Ovary (tissue), 10 donors: ENCODE measurements at places on chromosomes 3 and 15. TPM values are rescaled to one million over a fixed set of nuclear protein-coding genes. Genes with fewer than 3 reads are reported as not detected.

DNA sequence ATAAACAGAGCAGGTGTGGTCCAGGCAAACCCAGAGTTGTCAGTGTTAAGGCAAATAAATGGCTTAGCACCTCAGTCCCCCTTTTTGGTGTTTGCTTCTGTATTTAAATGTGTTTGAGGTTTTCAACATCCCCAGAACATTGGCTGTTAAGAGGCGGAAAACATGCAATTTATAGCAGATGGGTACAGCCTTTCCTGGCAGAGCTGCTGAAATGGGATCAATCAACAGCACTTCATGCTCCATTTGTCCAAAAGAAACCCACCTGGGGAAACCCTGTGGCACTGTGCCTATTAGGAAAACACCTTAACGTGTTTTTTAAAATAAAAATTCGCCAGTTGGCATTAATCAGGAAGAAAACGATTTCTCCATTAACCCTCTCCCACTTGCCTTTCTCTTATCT is 135.4 kb downstream of the MCTP2 start:
- no peaks in the 10 kb centered on the region for H3K27me3 ChIP-seq
- no peaks in the 10 kb centered on the region for H3K4me1 ChIP-seq
- H3K36me3 ChIP-seq, result no peaks in the 10 kb centered on the region
- no peak overlapping the region for H3K27ac ChIP-seq

DISP2 gene
- total RNA-seq, result 1.9 TPM

RNF168 gene
- total RNA-seq, result 27.2 TPM

POC1A gene
- 0.72 TPM for total RNA-seq

INKA1 gene
- 1.8 TPM for total RNA-seq

DNA sequence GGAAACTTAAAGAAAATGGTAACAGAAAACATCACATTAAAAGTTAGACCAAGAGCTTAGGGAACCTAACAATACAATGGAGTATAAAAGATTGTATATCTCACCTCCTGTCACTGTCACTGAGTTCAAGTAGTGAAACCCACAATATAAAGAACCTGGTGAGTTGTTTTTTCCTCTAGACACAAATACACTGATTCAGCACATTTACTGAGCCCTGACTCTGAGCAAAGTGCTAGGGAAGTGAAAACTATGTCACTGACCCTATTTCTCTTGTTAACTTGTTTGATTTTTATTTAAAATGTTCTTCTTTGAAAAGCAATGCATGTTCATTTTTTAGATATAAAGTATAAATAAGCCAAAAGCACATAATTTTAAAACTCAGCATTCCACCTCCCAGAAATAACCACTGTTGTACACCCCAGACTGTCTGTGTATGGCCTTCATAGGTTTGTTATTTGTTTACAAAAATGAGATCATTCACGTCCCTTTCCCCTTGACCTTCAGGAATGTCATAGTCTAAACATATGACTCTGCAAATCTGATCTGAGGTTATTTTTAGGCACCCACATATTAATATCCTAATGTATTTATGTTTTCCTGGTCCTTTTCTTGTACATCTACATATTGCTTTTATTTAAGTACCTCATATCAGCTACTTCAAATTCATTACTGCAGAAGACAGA is 69.2 kb upstream of the CSTA start:
- no peaks in the 10 kb centered on the region for H3K4me1 ChIP-seq
- H3K4me3 ChIP-seq, result no peak overlapping the region
- no peaks in the 10 kb centered on the region for H3K27me3 ChIP-seq
- no peaks in the 10 kb centered on the region for H3K36me3 ChIP-seq
- no peak overlapping the region for H3K27ac ChIP-seq
- no peak for DNase-seq

SH3GL3 gene
- not detected for total RNA-seq

DNA sequence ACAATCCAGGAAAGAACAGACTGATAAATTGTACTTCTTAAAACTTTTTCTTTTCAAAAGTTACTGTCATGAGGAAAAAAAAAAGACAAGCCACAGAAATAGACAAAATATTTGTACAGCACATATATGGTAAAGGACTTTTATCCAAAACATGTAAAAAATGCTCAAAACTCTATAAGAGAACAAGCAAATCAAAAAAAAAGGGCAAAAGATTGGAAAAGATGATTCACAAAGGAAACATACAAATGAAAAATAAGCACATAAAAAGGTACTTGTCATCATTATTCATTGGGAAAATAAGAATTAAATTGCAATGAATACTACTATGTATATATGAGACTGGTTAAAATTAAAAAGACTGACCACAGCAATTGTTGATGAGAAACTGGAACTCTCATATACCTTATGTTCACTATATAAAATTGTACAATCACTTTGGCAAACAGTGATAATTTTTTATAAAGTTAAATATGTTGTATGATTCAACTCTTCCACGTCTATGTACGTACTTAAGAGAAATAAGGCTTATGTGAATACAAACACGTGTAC is 39.7 kb downstream of the DIPK2A start:
- DNase-seq, result no peak
- H3K27me3 ChIP-seq, result no peaks in the 10 kb centered on the region
- no peaks in the 10 kb centered on the region for H3K4me1 ChIP-seq

DNA sequence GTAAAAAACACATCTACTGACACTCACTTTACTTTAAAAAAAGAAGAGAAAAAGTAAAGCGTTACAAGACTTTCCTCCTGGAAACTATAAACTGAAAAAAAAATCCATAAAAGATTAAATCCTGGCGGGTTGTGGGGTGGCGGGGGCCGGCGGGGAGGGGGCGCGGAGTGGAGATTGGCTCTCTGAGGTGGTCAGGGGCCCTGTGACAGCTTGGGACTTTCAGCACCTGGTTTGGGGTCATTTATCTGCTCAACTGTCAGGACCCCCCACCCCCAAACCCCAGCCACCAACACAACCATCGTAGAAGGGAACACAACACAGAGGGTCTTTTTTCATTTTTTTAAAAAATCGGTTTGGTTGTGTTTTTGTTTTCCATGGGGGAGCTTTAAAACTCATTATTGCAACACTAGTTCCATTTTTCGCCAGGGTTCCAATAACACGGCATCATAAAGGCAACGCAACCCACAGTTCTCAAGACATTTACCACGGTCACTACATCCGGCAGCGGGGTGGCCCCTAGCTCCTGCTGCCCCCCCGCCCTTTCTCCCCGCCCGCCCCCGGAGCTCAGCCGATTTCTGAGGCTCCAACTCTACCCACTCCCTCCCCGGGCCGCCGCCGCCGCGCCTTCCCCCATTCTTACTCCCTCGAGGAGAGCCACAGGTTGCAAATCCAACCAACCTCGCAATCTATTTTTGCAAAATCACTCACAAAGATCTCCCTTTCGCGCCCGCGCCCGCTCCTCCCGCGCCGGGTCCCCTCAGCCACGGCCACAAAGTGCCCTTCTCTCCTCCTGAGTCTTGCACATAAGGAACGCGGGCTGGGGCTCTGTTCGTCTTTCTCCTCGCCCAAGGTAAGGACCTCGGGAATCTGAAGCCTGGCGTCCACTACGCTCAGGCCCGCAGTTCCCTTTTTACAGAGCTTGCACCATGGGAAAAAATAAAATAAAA is 1.8 kb downstream of the BCL6 start:
- no peaks in the 10 kb centered on the region for H3K36me3 ChIP-seq
- peak overlapping the region; percentile 88 for H3K4me3 ChIP-seq
- H3K4me1 ChIP-seq, result no peaks in the 10 kb centered on the region
- peak overlapping the region; percentile 100 for H3K27ac ChIP-seq
- no peaks in the 10 kb centered on the region for H3K27me3 ChIP-seq
- peak; percentile 80 for DNase-seq

PRRT3 gene
- 1.9 TPM for total RNA-seq

DNA sequence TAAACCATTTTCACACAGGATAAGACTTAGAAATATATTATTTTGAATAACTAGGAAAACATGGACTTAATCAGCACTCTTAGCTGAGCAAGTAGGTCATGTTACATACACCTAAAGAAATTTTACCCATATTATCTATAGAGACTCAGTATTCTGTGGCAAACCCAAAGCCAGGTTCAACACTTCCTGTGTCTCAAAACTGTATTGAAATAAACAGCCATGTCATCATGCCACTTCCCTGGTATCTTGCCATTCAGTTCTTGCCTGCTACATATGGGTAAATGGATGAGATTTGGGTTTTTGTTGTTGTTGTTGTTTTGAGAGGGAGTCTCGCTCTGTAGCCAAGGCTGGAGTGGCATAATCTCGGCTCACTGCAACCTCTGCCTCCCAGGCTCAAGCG is 141.5 kb upstream of the PLXND1 start:
- H3K4me3 ChIP-seq, result no peak overlapping the region
- no peaks in the 10 kb centered on the region for H3K27me3 ChIP-seq
- no peak overlapping the region for H3K27ac ChIP-seq

GRCh38 chr15:90337256-90337655 is 14.8 kb upstream of the ZNF774 start:
- DNase-seq, result no peak
- H3K27ac ChIP-seq, result no peak overlapping the region
- no peaks in the 10 kb centered on the region for H3K36me3 ChIP-seq
- no peaks in the 10 kb centered on the region for H3K4me1 ChIP-seq
- H3K27me3 ChIP-seq, result no peaks in the 10 kb centered on the region

- no peaks in the 10 kb centered on the region for H3K36me3 ChIP-seq
- H3K4me3 ChIP-seq, result no peak overlapping the region
- H3K27me3 ChIP-seq, result no peaks in the 10 kb centered on the region
- no peaks in the 10 kb centered on the region for H3K4me1 ChIP-seq
- no peak for DNase-seq
Observed at GRCh38 chr15:28179270-28179669, 80.2 kb upstream of the OCA2 start.

ALDH1L1 gene
- 32.4 TPM for total RNA-seq

TOPBP1 gene
- total RNA-seq, result 20.5 TPM

RASGRP1 gene
- total RNA-seq, result 0.72 TPM

THBS1 gene
- total RNA-seq, result 154 TPM

SLC6A20 gene
- 0.37 TPM for total RNA-seq

DNA sequence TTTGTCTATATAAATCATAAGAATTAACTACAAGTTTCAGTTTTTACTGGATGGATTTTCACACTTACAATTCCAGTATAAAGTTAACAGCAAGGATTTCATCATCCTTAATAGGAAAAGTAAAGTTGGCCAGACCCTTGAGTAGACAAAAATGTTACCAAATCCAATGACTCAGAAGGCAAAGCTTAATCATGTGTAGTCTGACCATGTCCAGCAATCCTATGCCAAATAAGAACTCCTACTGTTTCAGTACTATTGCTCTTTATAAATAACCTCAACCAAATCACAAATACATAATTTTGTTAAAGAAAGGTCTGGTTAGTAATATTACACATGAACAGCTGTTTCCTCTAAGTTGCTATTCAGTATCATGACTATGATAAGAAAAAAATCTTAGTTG is 35.0 kb downstream of the PLOD2 start:
- H3K36me3 ChIP-seq, result no peaks in the 10 kb centered on the region
- H3K27me3 ChIP-seq, result no peaks in the 10 kb centered on the region
- DNase-seq, result no peak
- no peak overlapping the region for H3K27ac ChIP-seq
- no peak overlapping the region for H3K4me3 ChIP-seq

DNA sequence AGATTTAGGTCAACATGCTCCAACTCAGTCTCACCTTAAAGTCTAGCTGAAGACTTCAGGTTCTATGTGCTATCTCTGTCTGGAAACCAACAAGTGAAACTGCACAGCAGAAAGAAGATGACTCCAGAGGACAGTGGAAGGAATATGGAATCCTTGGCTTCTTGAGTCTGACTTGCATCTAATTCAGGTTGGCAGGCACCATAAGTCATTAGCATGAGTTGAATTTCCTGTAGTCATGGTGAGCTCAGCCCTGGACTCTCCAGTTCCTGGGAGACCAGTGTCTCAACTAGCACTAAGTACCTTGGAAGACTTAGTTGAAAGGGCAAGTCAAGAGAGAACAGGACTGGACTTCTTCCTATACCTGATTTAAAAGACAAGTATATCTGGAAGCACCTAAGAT is 129.7 kb downstream of the DTWD1 start:
- no peaks in the 10 kb centered on the region for H3K27me3 ChIP-seq
- no peaks in the 10 kb centered on the region for H3K4me1 ChIP-seq
- no peak overlapping the region for H3K4me3 ChIP-seq
- DNase-seq, result no peak
- no peak overlapping the region for H3K27ac ChIP-seq

DNA sequence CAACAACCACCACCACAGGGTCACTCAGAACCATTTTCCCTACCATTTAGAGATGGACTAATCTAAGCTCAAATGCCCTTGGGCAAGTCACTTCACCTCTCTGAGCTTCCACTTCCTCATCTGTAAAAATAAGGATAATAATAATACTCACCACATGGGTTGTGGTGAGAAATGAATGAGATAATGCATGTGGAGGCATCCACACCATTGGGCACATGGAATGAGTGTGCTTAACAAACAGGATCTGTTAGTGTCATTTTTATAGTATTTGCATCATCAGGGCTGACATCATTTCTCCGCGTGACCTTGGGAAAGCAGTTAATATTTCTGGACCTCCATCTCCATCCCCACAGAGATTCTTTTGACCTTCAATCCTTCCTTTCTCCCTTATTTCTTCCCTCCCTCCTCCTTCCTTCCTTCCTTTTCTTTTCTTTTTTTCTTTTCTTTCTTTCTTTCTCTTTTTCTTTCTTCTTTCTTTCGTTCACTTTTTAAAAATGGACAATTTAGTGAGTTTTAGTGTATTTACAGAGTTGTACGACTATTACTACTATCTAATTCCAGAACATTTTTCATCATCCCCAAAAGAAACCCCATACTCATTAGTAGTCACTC is 7.7 kb upstream of the RFT1 start:
- DNase-seq, result no peak
- H3K27ac ChIP-seq, result no peak overlapping the region
- H3K4me3 ChIP-seq, result no peak overlapping the region
- no peaks in the 10 kb centered on the region for H3K4me1 ChIP-seq
- H3K27me3 ChIP-seq, result no peaks in the 10 kb centered on the region

TMEM41A gene
- 17.9 TPM for total RNA-seq

DNA sequence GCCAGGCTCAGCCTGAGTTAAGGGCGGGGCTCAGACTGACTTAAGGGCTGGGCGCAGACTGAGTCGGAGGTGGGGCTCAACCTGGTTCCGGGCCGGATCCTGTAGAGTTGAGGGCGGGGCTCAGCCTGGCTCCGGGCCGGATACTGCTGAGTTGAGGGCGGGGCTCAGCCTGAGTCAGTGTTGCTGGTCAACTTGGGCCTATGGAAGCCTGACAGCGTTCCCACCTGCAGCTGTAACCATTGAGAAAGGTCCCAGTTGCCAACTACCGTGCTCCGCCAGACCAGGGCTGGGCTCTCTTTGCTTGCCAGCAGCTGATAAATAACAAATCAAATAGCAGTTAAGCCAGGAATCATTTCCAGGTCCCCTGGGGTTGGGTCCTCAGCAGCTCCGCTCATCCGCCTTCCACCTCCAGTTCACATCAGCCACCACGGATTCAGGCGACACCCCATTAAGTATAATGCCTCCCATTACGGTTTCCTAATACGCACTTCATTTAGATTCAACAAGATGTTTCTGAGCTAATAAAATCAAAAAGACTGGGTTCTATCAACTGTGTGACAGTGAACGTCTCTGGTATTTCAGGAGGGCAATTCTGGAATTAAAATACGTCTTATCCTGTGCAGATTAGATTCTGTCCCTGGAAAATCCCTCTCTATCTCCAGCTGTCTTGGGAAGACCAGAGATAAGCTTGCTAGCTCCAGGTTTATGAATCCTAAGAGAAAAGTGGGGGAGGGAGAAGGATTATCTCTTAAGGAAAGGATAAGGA is 7.3 kb downstream of the GRIP2 start:
- no peak overlapping the region for H3K4me3 ChIP-seq
- H3K27me3 ChIP-seq, result no peaks in the 10 kb centered on the region
- DNase-seq, result no peak

- no peak overlapping the region for H3K4me3 ChIP-seq
- no peak overlapping the region for H3K27ac ChIP-seq
- H3K4me1 ChIP-seq, result peaks cover 24% of the 10 kb centered on the region
- no peaks in the 10 kb centered on the region for H3K27me3 ChIP-seq
- H3K36me3 ChIP-seq, result no peaks in the 10 kb centered on the region
Observed at GRCh38 chr15:92914768-92915221, 14.7 kb downstream of the CHD2 start.
